ENCODE measurements at places on chromosomes 11 and 22.

DNA sequence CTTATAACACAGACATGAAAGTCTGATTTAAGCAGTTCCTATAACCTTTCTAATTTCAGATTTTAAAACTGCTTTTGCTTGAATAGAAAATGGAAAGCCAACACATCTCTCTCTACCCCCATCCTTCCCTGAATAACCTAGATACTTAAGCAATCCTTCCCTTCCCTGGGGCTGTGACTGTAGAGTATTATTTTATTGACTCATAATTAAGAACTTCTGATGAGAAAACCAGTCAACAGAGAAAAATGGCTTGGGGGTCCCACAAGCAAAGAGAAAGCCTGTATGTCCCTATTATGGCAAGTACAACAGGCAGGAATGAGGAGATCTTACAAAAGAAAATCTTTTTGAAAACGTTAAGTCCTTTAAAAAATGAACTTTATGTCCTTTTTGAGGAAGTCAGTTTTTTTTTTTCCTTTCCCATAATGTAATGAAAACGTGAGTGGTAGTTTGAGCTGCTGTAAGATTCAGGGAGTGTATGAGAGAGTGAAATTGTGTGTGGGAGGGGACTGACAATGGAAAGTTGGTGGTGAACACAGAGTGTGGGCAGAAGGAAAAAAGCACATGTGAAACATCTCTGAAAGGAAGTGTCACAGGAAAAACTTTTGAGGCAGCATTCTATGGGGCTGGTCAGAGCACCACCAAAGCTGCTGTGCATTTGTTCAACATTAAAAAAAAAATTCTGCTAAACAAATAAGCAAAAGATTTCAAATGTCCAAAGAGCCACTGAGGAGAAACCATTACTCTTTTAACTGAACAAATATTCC lies 154.6 kb downstream of the MAML2 start:
- peak; percentile 65 for DNase-seq

GRCh38 chr11:9617940-9618339 lies 44.5 kb downstream of the WEE1 start:
- DNase-seq: no peak

DNA sequence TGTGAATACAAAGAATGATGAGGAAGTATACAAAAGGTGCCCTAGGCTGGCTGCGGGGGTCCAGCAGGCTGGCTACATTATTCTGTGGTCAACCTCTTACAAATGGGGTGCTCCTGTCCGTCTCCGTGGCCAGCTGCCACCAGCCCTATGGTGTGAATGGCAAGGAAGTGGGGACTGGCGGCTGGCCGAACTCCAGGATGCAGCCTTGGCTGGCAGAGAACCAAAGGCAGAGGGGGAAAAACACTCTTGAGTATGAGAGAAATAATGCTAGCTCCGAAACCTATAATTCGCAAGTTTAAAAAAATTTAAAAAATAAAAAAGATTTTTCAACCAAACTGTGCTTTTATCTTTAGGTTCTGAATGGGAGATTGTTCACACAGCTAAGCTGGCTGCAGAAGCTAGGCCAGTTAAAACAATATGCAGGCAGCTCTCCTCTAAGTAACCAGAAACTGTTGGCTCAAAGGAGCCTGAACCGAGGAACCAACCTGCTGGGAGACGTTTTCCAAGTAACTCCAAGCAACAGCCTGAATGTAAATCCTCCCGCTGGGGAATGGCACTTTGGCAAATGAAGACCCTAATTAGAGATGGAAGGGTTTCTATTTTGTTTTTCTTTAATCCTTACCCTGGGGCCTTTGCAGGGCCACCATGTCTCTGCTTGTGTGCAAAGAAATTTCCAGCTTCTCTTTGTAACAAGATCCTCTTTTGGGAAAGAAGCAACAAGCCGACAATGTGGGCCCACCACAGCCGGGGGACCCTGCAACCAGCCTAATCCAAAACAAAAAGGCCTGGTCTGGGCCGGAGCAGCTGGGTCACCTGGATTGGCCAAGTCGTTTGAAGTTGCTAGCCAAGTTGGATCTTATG lies 50.2 kb downstream of the C22orf31 start:
- no peak for DNase-seq

- DNase-seq: no peak
These were observed 113.8 kb downstream of the CADM1 start for GRCh38 chr11:115390441-115390840.

- DNase-seq: no peak
These were observed 3.1 kb upstream of the IL17REL start for GRCh38 chr22:50015451-50016307.

Data from cardiac muscle cell (in vitro differentiated cells and primary cell).